ENCODE measurements at places on chromosomes 6 and 20.

GRCh38 chr6:6224933-6225486 lies 95.5 kb downstream of the F13A1 start:
- no peak for DNase-seq

GRCh38 chr6:39063526-39063925 lies 14.9 kb downstream of the GLP1R start:
- DNase-seq = no peak

DNA sequence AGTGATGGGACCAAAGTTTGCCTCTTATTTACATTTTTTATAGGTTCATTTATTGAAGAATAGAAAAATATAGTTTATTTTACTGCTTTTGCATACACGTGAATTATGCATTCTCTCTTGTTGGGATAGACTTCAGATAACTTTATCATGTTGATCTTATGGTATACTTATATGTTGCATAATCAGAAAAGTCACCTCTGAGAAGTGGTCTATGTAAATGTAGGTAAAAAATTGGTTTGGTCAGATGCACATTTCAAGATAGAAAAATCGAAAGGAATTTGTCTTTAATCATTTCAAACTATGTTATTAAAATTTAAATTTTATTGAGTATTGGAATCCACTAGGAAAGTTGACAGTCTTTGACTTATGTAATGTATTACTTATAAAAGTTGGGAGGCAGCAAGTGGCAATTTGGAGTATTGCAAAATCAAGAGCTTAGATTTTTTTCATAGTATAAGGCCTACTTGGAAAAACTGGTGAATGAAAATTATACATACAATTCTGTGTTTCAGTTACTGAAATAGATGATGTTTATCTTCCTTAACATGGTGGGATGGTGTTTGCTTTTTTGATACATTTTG lies 2.4 kb downstream of the PHF3 start:
- no peak for DNase-seq

- DNase-seq = no peak
Measured at GRCh38 chr6:136440203-136440602, 110.0 kb downstream of the MAP7 start.

DNA sequence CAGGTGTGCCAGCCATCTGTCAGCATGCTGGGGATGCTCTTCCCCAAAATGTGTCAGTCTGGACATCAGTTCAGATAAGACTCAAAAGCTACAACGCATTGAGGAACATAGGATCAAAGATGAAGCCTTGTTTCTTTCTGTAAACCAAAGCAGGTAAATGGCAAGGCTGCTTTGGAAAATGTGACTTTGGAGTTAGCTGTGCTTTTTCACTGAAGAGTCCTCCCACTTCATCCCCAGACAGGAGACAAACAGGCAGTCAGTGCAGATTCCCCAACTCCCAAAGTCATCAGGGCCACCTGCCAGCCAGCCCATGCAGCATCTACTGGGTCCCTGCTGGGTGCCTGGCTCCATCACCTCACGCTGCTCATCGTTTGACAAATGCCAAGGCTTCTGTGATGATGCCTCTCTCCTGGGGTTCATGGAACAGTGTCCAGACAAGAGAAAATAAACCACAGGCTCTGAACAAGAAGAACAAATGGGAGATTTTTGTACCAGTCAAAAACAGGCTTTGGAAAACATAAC lies 205.0 kb upstream of the BTBD3 start:
- DNase-seq = no peak

GRCh38 chr6:167856999-167857660 lies 30.4 kb downstream of the AFDN start:
- DNase-seq = no peak

DNA sequence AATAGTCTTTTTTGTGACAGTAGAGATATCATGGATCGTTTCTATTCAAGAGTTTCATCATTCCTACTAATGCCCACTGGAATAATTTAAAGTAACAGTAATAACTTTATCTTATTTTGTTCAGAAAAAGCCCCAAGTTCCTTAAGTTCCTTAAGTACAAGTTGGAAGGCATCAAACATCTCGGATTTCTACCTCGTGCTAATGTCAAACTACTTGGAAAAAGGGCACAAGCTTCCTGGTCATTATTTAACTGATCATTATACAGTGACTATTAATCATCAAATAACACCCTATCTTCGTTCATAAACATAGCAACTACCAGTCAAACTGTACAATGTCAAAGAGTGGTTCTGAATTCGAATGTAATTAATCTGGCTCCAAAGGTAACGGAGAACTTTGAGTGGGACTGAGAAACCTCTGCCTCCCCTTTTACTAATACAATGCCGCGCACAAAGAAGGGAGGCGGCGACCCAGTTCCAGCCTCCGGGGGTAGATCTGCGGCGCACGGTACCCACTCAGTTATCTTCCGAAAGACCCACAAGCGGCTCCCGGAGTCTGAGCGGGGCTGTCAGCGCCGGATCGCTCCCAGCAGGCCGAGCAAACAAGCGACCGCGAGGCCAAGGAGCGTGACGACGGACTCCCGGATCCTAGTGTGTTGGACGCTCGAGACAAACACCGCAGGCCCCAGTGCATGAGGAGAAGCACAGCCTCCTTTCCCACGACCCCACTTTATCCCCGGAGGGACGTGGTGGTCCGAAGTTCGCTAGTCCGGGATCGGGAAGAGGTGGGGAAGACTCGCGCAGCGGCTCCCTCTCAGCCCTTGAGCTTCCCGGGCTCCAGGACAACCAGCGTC lies 716 bp downstream of the SHPRH start:
- peak; percentile 5 for DNase-seq

- DNase-seq = no peak
Measured at GRCh38 chr20:62804021-62804626, 511 bp upstream of the OGFR start.

DNA sequence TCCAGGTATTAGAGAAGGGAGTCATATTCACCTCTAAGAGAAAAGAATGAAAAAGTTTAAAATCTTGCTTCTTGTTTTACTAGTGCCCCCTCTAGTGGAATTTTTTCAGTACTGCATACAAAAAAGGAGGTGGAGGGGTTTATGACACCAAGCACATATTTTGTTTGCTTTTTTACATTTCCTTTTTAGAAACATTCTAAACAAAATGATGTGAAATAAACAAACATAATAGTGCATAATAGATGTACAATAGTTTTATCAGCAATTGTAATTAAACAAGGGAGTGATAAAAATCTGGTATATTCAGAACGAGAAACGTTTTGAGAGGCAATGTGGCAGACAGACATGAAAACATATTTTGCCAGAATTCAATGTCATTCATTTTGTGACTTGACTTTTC lies 111.0 kb upstream of the TFAP2D start:
- DNase-seq = no peak

DNA sequence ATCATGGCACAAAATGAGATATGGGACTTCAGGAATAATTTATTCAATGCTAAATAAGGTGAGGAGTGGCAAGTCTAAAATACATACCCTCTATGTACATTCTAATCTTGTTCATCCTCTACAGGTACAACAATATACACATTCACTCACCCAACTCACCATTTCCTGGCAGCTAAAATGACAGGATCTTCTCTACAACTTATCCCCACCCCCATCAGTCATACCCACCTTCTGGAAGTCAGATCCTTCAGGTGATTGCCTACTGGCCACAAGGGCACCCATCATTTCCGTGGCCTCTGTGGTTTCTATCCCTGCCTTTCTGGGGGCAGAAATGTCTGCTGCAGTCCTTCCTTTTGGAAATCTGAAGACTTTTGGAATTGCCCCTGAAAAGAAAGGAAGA lies 22.8 kb upstream of the CRIP3 start:
- DNase-seq = no peak

- no peak for DNase-seq
Measured at GRCh38 chr6:161327360-161327953, 53.6 kb upstream of the AGPAT4 start.

GRCh38 chr6:147381712-147382111 lies 126.8 kb upstream of the SAMD5 start:
- DNase-seq = no peak

DNA sequence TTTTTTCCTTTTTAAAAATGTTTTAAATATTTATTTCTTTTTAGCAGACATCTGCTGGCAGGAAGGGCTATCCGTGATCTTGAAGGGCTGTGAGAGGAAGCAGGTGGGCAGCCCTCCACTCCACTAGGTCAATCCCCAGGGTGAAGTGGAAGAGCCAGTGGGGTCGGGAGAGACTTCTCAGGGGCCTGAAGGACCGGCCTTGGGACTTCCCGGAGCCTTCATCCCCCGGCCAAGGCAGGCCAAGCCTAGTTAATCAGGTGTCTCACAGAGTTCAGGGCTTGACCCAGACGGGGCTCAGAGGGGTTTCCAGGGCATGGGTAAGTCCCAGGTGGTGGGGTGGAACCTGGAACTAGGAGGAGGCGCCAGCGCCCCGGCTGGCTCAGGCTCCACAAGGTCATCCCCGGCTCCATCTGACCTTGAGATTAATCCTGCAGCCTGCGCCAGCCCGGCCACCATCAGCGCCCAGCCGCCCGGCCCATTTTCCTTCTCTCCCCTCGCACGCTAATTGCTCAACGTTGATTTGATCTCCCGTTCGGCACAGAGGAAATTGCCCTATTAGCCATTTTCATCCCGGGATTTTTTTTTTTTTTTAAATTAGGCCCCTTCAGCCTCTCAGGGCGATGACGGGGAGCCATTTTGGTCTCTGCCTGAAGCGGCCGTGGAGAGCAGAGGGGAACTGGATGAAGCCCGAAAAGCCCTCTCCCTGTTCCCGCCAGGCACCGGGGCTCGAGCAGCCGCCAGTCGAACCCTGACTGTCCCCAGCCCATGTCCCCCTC lies 44.4 kb downstream of the MDFI start:
- no peak for DNase-seq

- DNase-seq = no peak
Measured at GRCh38 chr6:129646642-129647041, 63.3 kb downstream of the ARHGAP18 start.

- DNase-seq = no peak
Measured at GRCh38 chr6:36432151-36432671, 10.4 kb downstream of the PXT1 start.

DNA sequence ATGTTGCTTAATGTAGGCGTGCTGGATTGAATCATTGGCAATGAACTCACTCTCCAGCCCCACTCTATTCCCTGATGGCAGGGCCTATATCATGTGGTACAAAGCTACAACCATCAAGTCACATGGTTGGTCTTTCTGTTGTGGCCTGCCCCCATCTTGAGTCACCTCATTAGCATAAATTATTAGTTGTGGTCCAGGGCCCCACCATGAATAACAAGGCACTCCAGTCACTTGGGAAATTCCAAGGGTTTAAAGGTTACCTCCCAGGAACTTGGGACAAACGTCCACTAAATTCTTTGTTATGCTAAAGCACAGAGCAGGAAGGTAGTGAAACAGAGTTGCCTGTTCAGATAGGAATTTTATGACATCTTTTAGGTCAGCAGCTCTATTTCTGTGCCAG lies 193.7 kb downstream of the SLC35F1 start:
- DNase-seq = no peak

All from stimulated activated CD8-positive, alpha-beta memory T cell treated with anti-CD3 and anti-CD28 coated beads, Interleukin-4, amount 100 ng/mL, for 1 hour (primary cell).